AG04450 (cell line): ENCODE measurements at places on chromosomes 3 and 15.

GRCh38 chr3:154901278-154901677 is 178.8 kb upstream of the MME start:
- no peak for DNase-seq

GRCh38 chr3:14510838-14511622 is 29.1 kb downstream of the GRIP2 start:
- DNase-seq, result no peak

DNA sequence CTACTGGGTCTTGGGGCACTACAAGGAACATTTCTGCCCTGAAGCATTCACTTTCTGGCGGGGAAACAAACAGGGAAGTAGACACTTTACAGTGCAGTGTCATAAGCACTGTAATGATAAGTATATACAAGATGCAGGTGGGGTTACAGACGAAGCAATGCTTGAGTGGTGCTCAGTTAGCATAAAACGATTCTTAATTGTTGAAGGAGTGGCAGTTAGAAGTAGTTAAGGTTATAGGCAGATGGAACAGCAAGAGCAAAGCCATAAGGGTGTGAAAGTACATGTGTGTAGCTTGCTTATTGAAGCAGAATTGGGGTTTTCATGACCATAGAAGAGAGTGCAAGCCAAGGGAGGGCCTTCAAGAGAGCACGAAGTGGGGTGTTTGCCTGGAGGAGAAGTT is 46.2 kb downstream of the SLC25A26 start:
- no peak for DNase-seq

DNA sequence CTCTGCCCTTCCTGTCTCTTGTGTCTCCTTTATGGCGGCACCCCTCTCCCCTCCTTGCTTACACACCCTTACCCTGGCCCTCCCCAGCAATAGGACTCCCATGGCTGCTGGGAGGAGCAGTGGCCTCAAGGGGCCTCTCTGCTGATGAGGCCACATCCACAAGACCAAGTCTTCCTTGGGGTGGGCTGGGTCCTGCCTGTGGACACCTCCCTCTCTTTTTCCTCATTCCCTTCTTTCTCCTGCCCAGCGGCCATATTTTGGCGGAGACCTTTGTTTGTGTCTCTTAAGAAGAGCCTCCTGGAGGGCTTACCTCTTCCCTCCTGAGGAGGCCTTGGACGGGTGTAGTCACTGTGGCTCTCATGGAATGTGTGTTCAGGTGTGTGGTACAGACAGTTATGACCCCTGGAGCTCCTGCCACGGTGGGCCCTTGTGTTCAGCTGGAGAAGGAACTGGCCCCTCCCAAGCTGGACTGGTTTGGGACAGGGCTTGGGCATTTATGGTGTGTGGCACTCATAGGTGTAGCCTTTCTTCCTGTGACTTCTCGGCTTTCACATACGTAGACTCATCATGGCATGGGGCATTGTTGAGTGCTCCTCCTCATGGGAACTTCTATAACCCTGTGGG is 56.6 kb upstream of the APEH start:
- DNase-seq, result no peak

- no peak for DNase-seq
Observed at GRCh38 chr3:49661281-49661680, 12.9 kb upstream of the APEH start.

GRCh38 chr15:99424978-99425656 is 140.7 kb upstream of the MEF2A start:
- DNase-seq, result peak; percentile 62

DNA sequence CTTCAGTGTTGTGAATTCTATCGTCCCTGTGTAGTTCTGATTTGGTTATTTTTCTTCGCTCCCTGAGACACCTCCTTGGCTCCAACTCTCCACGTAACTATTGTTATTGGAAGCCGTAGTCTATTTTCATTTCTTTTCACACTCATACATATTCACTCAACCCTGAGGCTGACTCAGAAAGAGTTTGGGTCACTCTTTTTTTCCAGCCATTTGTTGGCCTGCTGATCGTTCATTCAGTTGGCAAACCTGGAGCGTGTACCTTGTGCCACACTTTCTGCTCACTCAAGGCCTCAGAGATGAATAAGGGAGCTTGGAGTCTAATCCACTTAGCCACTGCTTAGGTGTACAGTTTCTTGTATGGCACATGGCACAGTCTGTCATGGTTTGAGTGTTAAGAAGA is 22.4 kb downstream of the GYG1 start:
- no peak for DNase-seq

DNA sequence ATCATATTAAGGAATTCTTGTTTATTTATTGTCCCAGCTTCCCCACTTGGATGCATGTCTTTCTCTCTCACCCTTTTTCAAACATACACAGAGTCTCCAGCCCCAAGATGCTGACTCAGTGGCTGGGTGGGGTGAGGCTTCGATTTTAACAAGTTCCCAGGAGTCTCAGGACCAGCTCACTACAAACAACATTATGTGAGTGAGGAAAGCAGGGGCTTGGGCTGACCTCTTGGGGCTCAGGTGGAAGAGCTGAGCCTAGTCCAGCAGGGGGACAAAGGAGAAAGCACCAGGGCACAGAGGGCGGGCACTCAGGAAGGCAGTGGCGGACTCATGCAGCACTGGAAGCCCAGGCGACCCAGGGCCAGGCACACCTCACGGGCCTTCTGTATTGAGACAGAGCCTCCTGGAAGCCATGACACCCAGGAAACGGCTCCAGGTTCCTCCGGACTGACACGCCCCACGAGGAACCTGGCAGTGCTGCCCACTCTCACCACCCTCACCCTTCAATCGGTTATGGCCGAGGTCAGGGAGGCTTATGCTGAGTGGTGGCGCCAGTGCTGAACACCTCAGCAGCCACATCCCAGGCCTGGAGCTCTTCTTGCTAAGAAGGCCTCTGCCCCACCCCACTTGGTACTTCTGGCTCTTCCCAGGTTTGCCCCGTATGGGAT is 97.4 kb downstream of the LRIG1 start:
- no peak for DNase-seq

GRCh38 chr15:34271493-34271892 is 46.7 kb downstream of the EMC4 start:
- peak; percentile 41 for DNase-seq

- DNase-seq, result no peak
Observed at GRCh38 chr3:150311156-150311555, 96.9 kb upstream of the TSC22D2 start.

- no peak for DNase-seq
Observed at GRCh38 chr3:56917361-56918110, 115.8 kb upstream of the ARHGEF3 start.

DNA sequence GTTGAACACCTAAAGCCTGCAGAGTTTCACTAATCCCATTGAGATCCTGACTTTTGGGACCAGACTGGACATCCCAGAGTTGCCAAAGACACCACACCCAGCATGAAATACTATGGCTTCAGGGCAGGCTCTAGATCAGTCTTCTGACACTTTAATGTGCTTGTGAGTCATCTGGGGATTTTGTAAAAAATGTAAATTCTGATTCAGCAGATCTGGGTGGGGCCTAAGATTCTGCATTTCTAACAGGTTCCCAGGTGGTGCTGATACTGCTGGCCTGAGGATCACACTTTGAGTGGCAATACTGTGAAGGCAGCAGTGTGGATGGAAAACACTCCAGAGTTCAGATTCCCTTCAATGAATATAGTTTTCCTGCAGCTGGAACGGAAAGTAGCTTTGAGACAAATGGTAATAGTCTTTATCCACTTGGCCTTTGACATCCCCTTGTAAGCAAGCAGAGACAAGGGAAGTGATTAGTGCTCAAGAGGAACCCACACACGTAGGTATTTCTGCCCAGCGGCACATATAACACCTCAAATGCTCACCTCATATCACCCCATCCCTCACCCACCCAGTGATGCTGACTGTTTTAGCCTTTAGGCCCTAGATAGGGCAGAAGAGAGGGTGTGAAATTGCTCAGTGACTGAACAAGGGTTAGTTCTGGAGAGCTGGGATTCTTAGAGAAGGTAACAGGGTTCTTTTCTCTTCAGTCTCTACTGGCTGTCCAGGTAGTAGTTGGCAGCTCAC is 51.5 kb upstream of the GSK3B start:
- DNase-seq, result no peak

DNA sequence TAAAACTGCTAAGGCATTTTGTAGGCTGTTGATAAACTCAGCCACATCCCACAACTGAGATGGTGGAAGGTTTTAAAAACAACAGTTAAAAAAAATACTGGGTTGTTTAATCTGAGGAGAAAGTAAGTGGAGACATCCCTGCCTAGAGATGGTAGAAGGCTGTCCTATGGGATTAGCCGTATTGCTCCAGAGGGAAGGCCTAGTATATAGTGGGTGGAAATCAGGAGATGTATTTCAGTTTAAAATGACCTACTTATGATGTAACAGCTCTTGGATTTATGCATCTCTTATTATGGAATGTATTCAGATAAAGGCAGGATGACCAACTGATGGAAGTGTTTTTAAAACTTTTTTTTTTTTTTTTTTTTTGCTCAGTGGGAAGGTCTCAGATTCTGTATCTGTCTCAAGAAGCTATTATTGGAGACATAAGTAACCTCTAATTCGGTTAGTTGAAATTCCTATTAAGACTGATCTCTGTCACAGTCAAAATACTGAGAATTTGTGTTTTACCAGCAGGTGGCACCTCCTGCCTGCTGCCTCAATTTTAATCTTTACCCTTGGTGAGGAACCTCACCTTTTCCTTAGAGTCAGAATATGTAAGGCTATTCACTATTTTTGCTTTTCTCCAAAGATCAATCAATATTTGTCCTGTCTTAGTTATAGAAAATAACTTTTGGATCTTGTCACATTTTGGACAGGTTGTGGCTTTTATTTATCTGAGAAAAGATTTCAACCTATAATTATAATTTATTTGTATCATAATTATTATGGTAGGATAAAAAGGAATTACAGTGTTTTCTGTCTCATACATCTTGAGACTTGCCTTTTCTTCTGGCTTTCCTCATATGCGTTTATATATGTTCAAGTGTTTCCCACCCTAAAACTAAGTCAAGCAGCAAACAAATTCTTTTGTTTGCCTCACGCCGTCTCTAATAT is 63.0 kb downstream of the VPS8 start:
- DNase-seq, result no peak

- no peak for DNase-seq
Observed at GRCh38 chr3:178137831-178138230, 398.4 kb upstream of the KCNMB2 start.

- DNase-seq, result no peak
Observed at GRCh38 chr15:72193836-72194396, 3.7 kb downstream of the GRAMD2A start.

GRCh38 chr3:116951610-116952009 is 242.0 kb downstream of the TUSC7 start:
- no peak for DNase-seq

DNA sequence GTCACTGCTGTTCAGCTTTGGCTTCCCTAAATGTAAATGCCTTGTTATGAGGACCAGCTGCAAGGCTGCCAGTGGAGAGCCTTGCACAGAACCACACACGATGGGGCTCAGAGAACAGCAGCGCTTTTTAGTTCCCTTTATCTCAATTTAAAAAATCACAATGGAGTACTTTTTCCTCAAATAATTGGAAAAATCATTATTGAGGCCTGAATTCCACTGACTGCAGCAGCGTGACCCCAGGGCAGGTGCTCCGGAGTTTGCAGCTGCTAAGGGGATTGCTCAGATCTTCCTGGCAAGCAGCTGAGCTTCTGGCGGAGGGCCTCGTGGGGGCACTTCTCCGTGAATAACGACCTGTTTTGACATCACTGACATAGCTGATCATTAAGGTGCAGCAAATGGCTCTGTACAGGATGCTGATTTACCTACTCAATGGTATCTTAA is 245.6 kb upstream of the TRIM42 start:
- DNase-seq, result no peak

DNA sequence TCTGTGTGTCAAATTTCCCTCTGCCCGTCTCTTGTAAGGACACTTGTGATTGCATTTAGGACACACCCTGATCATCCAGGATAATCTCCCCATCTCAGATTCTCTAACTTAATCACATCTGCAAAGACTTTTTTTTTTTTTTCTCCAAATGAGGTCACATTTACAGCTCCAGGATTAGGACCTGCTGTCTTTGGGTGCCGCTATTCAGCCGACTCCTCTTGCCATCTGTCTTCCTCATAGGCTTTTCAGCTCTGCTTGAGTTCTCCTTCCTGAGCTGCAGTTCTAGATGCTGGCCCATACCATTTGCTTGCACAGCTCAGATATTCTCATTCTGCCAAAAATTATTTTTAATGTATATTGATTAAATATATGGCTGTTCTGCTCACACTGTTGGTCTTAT is 94.3 kb upstream of the TLE3 start:
- no peak for DNase-seq

DNA sequence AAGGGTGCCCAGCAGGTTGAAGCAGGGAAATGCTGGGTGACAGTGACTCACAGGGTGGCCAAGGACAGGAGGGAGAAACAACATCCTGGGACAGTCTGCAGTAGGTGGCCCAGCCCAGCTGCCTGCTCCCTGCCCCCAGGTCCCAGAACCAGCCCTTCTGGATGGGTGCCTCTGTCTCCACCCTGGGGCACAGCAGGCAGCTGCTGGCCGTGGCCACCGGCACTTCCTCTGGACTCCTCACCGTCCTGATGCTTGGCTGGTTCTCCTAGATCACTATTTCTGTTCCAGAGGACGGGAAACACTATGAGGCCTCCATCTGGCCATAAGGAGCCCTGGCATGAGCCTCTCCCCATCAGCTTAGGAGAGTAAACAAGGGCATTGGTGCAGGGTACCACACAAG is 258.9 kb downstream of the XXYLT1 start:
- DNase-seq, result no peak

GRCh38 chr15:74434263-74435136 is 742 bp upstream of the SEMA7A start:
- no peak for DNase-seq

GRCh38 chr15:83372434-83372891 is 74.7 kb upstream of the SH3GL3 start:
- DNase-seq, result no peak

DNA sequence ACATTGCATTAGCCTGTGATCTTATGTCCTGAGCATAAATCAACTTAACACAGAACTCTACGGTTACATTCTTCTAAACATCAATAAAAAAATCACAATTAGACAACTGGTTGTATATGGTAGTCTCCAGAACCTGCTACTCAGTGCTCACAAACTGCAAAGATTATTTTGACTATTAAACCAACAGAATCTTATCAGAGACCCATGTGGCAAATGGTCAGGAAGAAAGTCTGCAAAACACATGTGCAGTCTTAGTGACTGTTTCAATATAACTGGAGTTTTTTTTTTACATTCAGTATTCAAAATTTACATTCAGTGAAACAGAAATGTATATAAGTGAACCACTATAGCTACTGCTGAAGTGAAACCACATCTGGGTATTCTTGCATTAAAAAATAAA is 27.3 kb upstream of the PYGO1 start:
- DNase-seq, result no peak

GRCh38 chr3:42473083-42473932 is 29.1 kb upstream of the VIPR1 start:
- no peak for DNase-seq

DNA sequence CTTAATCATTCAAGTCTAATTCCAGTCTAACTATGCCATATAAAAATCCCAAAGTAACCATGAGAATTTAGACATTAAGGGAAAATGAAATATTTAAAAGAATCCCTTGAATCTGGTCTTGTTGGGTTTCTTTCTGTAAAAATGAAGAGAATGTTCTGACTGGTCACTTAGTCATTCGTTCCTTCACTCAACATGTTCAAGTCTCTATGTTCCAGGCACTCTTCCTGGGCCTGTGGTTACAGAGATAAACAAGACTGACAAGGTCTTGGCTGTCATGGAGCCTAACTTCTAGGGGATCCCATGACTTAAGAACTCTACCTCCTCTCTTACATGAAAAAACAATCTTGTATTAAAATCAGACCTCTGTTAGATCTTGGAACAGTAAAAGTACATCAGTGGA is 638.6 kb upstream of the TBL1XR1 start:
- peak; percentile 83 for DNase-seq
